ENCODE measurements at places on chromosomes 1 and 21.

- DNase-seq = no peak
- peaks cover 18% of the 10 kb centered on the region for H3K4me1 ChIP-seq
- H3K27ac ChIP-seq = no peak overlapping the region
- H3K27me3 ChIP-seq = no peaks in the 10 kb centered on the region
- peaks cover 9% of the 10 kb centered on the region for H3K36me3 ChIP-seq
Observed at GRCh38 chr1:27393641-27394281, 1.3 kb downstream of the GPR3 start.

GRCh38 chr1:1356166-1356795, 2.1 kb downstream of the MXRA8 start:
- no peak overlapping the region for H3K27ac ChIP-seq
- peaks cover 9% of the 10 kb centered on the region for H3K4me1 ChIP-seq
- H3K27me3 ChIP-seq = no peaks in the 10 kb centered on the region
- no peak for DNase-seq

DNA sequence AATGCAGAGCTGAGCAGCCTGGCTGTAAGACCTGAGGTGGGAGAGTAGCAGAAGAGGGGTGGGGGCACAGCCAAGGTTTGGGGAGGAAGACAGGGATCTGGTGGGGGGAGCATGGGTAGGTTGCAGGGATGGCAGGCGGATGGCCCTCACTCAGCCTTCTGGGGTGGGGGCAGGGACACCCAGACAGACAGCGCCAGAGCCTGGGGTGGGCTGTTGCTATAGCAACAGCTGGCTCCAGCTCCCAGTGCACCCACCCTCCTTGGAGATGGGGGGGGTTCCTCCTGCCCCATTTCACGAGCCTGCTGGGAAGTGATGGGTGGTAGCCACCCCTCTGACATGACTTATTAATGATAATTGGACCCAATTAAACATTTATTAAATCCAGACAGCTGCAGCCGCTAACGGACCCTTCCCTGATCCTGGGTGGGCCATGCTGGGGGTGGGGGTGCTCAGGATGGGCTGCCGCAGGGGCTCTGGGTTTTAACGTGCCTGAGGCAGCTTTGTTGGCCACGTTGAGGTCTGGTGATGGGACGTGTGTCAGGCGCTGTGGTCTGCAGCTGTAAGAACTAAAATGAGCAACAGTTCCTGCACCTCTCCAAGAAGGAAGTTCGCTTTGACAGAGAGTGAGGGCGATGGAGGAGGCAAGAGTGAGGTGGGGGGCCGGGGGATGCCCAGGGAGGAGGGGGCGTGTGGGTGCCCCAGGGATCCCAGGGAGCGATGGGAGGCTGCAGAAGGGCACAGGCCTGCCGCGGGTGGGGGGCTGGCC, 19.4 kb downstream of the AGRN start:
- H3K4me3 ChIP-seq = no peak overlapping the region
- H3K4me1 ChIP-seq = peaks cover 4% of the 10 kb centered on the region
- H3K36me3 ChIP-seq = peaks cover 37% of the 10 kb centered on the region
- no peak for DNase-seq
- no peak overlapping the region for H3K27ac ChIP-seq

DNA sequence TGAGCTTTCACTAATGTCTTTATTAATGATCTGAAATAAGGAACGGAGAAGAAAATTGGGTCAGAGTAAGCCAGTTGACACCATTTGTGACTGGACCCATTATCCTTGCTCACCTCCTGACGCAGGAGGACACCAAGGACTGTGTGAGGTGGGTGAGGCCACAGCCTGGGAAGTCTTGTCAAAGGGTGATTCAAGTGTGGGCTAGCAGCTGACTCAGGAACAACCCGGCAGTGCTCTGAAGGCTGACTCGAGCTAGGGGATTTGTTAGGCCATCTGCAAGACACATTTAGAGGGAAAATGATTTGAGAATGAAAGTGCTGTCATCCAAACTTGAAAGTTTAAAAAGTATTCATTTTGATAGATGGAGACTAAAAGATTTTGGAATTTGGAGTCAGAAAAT, 21.2 kb downstream of the PRRX1 start:
- no peak for DNase-seq
- no peak overlapping the region for H3K4me3 ChIP-seq
- no peaks in the 10 kb centered on the region for H3K36me3 ChIP-seq
- no peaks in the 10 kb centered on the region for H3K27me3 ChIP-seq
- no peak overlapping the region for H3K27ac ChIP-seq
- H3K4me1 ChIP-seq = peaks cover 11% of the 10 kb centered on the region

DNA sequence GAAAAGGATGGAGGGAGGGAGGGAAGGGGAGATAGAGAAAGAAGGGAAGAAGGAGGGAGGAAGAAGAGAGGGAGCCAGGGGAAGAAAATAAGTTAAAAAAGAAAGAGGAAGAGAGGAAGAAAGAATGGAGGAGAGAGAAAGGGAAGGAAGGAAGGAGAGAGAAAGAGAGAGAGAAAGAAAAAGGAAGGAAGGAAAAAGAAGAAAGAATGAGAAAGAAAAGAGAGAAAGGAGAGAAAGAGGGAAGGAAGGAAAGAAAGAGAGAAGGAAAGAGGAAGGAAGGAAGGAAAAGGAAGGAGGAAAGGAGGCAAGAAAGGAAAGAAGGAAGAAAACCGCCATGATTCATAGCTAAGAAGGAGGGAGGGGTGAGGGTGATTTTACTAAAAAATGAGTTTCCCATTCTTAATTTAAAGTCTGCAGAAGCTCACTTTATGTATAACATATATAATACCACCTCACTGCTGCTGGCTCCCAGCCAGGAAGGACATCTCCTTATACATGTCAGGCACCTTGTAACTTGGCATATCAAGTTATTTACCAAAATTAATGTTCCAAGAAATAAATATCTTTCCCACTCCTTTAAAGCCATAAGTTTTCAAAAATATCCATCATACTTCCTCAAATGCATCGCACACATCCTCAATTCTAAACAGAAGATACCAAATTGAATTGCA, 46.0 kb upstream of the OLIG2 start:
- no peaks in the 10 kb centered on the region for H3K36me3 ChIP-seq
- H3K27me3 ChIP-seq = peaks cover 78% of the 10 kb centered on the region
- no peak for DNase-seq

DNA sequence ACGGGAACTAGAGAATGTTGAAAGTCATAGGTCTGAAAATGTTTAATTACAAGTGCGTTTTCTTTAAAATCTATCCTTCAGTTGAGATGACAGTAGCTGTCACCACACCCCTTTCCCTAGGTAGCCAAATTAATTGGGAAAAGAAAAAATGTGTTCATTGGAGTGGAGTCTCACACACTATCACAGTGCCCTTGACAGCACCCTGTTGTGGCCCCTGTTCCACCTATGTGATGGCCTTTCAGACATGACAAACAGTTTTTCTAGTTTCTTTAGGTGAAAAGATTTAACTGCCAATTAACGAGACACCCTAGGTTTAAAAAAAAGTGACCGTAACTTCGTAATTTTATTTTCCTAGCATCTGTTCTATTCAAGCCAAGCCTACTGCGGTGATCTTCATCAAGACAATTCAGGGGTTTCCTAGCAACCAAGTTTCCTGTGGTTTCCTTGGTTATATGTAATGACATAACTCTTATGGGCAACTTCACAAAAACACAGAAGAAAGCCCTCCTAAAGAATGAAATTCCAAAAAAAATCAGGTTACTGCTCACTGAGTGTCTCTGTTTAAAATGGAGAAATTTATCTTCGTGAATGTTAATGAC, 298.3 kb downstream of the PDE4B start:
- H3K4me1 ChIP-seq = no peaks in the 10 kb centered on the region
- H3K27me3 ChIP-seq = peaks cover 6% of the 10 kb centered on the region
- no peak overlapping the region for H3K27ac ChIP-seq
- no peak for DNase-seq
- no peak overlapping the region for H3K4me3 ChIP-seq
- no peaks in the 10 kb centered on the region for H3K36me3 ChIP-seq

DNA sequence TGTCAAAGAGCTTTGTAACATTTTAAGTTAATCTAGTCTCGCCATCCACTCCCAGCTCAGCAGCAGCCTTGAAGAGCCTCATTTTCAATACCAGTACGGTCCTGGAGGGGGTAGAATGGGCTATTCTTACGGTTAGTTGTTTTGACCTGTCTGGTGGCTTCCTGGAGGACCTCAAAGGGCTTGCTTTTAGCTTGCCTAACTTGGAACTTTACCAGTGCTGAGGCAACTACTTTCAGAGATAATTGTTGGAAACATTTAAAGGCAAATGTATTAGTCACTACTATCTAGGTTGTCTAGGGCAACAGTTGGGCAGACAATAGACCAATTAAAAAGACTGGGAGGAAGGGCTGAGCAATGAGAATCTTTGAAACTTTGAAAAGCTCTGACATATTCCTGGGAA, 56.0 kb downstream of the TTLL7 start:
- no peaks in the 10 kb centered on the region for H3K36me3 ChIP-seq
- no peaks in the 10 kb centered on the region for H3K27me3 ChIP-seq
- no peaks in the 10 kb centered on the region for H3K4me1 ChIP-seq
- no peak overlapping the region for H3K27ac ChIP-seq

- peaks cover 61% of the 10 kb centered on the region for H3K27me3 ChIP-seq
- H3K4me3 ChIP-seq = no peak overlapping the region
- no peak overlapping the region for H3K27ac ChIP-seq
Observed at GRCh38 chr1:179745131-179745611, 2.1 kb downstream of the FAM163A start.

GRCh38 chr1:213568929-213569815, 418.6 kb upstream of the PROX1 start:
- H3K4me3 ChIP-seq = no peak overlapping the region
- H3K4me1 ChIP-seq = no peaks in the 10 kb centered on the region
- H3K36me3 ChIP-seq = no peaks in the 10 kb centered on the region
- peaks cover 27% of the 10 kb centered on the region for H3K27me3 ChIP-seq
- no peak for DNase-seq
- no peak overlapping the region for H3K27ac ChIP-seq

- peaks cover 96% of the 10 kb centered on the region for H3K36me3 ChIP-seq
- peaks cover 5% of the 10 kb centered on the region for H3K4me1 ChIP-seq
- no peak for DNase-seq
- no peaks in the 10 kb centered on the region for H3K27me3 ChIP-seq
- no peak overlapping the region for H3K27ac ChIP-seq
- no peak overlapping the region for H3K4me3 ChIP-seq
Observed at GRCh38 chr1:180976732-180977357, 45.8 kb downstream of the STX6 start.

DNA sequence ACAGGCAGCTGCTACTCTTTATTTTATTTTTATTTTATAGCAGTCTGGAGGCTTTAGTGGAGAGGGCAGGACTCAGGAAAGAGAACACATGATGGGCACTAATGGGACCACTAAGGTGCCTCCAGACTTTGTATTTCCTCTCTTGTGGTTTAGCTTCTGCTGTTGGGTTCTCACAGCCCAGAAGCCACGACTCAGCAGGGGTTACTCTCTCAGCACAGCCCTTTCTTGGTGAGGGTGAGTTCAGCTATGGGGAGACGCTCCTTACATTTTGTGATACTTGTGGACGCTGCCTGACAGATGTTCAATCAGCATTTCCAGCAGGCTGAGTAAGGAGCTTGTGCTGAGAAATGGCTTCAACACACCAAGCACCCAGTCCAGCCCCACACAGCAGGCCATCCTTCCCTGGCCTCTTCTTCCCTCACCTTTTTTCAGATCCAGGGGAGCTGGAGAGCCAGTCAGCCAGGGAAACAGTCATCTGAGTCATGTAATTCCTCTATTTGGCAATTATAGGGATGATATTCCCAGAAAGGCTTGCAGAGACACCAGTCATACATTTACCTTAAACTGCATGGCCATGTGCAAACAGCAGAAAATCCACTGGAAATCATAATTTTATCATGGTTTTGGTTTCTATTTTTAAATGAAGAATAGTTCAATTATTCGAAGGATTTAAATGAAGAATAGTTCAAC, 53.2 kb upstream of the RAB3GAP2 start:
- H3K27ac ChIP-seq = no peak overlapping the region
- H3K4me3 ChIP-seq = no peak overlapping the region
- no peaks in the 10 kb centered on the region for H3K27me3 ChIP-seq
- no peaks in the 10 kb centered on the region for H3K36me3 ChIP-seq

GRCh38 chr1:202806845-202807450, 1.3 kb downstream of the KDM5B start:
- H3K4me1 ChIP-seq = peaks cover 56% of the 10 kb centered on the region
- H3K36me3 ChIP-seq = peaks cover 10% of the 10 kb centered on the region
- DNase-seq = peak; percentile 53

DNA sequence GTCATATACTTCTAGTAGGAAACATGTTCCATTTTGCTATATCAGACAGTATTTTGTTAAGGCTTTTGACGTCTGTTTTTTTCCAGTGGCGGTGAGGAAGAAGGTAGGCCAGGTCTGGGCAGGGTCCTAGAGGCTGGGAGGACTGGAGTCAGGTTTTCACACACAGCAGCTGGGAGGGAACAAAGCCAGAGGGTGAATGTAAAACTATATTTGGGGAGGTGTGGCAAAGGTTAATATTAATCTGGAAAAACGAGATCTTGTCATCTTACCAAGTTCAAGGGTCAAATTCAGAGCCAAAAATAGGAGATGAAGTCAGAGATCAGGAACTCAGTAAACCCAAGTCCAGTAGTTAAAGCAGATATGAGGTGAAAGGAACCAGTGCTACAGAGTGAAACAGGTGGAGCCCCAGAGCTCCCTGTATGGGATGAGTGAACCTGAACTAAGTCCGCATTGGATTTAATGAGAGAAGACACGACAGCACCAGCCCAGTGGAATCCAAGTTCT, 10.7 kb upstream of the OTUD7B start:
- no peak for DNase-seq
- no peaks in the 10 kb centered on the region for H3K36me3 ChIP-seq
- peak overlapping the region; percentile 65 for H3K27ac ChIP-seq
- no peak overlapping the region for H3K4me3 ChIP-seq

DNA sequence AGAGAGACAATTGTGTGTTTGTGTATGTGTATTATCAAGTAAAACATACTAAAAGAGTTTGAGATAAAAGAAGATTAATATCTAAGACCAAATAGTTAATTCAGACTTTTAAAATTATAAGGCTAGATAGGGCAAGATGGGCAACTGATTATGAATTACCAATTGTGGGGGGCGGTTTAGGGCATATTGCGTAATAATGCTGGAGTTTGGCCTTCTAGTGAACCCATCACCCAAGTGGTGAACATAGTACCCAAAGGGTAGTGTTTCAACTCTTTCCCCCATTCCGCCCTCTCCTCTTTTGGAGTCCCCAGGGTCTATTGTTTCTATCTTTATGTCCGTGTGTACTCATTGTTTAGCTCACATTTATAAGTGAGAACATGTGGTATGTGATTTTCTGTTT, 55.4 kb downstream of the FRRS1 start:
- no peak for DNase-seq
- H3K27ac ChIP-seq = no peak overlapping the region
- no peaks in the 10 kb centered on the region for H3K27me3 ChIP-seq
- H3K4me1 ChIP-seq = no peaks in the 10 kb centered on the region
- H3K36me3 ChIP-seq = peaks cover 7% of the 10 kb centered on the region

- H3K27me3 ChIP-seq = no peaks in the 10 kb centered on the region
- H3K4me1 ChIP-seq = peaks cover 48% of the 10 kb centered on the region
- no peak overlapping the region for H3K4me3 ChIP-seq
- peak; percentile 90 for DNase-seq
- no peaks in the 10 kb centered on the region for H3K36me3 ChIP-seq
Observed at GRCh38 chr1:168469690-168470089, 74.1 kb downstream of the XCL2 start.

DNA sequence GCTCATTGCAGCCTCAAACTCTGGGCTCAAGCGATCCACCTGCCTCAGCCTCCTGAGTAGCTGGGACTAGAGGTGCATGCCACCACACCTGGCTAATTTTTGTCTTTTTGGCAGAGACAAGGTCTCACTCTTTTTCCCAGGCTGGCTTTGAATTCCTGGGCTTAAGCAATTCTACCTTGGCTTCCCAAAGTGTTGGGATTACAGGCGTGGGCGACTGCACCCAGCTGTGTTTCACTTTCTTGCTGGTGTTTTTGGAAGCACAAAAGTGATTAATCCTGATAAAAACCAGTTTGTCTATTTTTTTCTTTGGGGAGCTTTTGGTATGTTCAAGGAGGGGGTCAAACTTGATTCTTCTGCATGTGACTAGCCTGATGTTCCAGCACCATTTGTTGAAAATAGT, 19.3 kb downstream of the RNF11 start:
- peak; percentile 66 for DNase-seq
- peaks cover 16% of the 10 kb centered on the region for H3K36me3 ChIP-seq
- H3K4me1 ChIP-seq = peaks cover 18% of the 10 kb centered on the region
- H3K27me3 ChIP-seq = no peaks in the 10 kb centered on the region

Measured in MCF 10A (cell line).